ENCODE measurements at places on chromosomes 11 and 22. TPM values are rescaled to one million over a fixed set of nuclear protein-coding genes. Genes with fewer than 3 reads are reported as not detected.

MIAT gene
- 0.39 TPM for total RNA-seq

SPI1 gene
- not detected for total RNA-seq

MAJIN gene
- not detected for total RNA-seq

ACTN3 gene
- total RNA-seq = not detected

OR8G5 gene
- total RNA-seq = not detected

CREB3L1 gene
- 41.9 TPM for total RNA-seq

SLC15A3 gene
- total RNA-seq = 9.2 TPM

PTPRJ gene
- 13.8 TPM for total RNA-seq

SERPING1 gene
- total RNA-seq = 234 TPM

SYT13 gene
- not detected for total RNA-seq

ROM1 gene
- 2.7 TPM for total RNA-seq

HBB gene
- not detected for total RNA-seq

PTPN5 gene
- not detected for total RNA-seq

SMTNL1 gene
- total RNA-seq = not detected

DTX4 gene
- total RNA-seq = 5.7 TPM

CTTN gene
- 126 TPM for total RNA-seq

CASP5 gene
- not detected for total RNA-seq

FOLR3 gene
- not detected for total RNA-seq

KCNQ1 gene
- total RNA-seq = not detected

SLC22A9 gene
- not detected for total RNA-seq

CSRP3 gene
- not detected for total RNA-seq

NCR3LG1 gene
- 5.3 TPM for total RNA-seq

ABCC8 gene
- not detected for total RNA-seq

SEC14L2 gene
- total RNA-seq = 77.6 TPM

OR52I2 gene
- total RNA-seq = not detected

MUC2 gene
- total RNA-seq = not detected

PATE2 gene
- not detected for total RNA-seq

HBE1 gene
- total RNA-seq = not detected

TSPAN18 gene
- 0.88 TPM for total RNA-seq

IGF2 gene
- total RNA-seq = 42.0 TPM

SLC22A12 gene
- not detected for total RNA-seq
